ENCODE measurements at places on chromosomes 3 and 15. TPM values are rescaled to one million over a fixed set of nuclear protein-coding genes. Genes with fewer than 3 reads are reported as not detected.

The EID1 gene
- total RNA-seq: 40.3 TPM

The MRAS gene
- 0.57 TPM for total RNA-seq

The ISLR2 gene
- total RNA-seq: not detected

The CAV3 gene
- total RNA-seq: not detected

The STXBP5L gene
- total RNA-seq: not detected

DNA sequence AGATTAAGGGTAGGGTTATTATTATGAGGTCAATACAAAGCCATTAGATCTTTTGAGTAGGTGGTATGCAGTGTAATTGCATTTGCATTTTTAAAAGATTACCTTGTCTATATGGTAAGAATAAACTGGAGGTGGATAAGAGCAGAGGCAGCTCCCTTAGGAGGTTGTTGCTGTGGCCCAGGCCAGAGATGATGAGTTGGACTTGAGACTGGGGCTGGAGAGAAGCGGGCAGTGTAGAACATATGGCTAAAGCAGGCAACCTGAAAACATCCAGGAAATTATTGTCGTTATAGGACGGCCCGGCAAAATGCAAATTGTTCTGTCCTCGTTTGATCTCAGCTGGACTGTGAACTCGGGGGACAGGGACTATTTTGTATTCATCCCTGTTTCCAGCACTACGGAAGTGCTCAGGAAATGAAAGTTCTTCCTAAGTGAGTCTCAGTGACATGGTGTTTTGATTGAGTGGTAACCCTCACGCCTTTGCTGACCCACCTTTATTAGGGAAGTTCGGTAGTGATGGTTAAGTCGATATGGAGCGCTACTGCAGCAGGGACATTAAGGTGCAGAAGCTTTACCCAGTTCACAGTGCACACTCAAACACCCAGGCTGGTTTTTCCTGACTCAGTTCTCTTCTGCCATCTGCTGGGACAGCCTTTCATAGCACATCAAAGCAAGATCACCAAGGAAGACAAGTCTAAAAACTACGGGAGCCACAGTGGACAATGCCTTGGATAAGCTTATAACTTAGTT, 27.2 kb upstream of the VPS33B start:
- DNase-seq: peak; percentile 62

DNA sequence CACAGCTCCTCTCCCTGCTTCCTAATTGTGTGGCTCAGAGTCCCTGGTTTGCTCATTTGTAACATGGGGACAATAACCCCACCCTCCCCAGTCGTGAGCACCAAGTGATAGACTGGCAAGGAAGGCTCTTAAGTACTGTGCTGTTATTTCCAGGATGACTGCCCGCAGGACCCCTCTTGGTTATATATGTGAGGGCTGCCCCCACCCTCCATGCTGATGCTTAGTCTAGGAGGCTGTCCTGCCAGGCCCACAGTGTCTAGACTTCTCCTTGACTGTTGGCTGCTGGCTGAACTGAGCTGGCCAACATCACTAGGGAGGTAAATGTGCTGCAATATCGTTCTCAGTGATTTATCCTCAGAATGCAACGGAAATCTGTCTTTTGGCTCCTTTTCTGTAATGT, 45.1 kb downstream of the RAB11A start:
- DNase-seq: no peak

DNA sequence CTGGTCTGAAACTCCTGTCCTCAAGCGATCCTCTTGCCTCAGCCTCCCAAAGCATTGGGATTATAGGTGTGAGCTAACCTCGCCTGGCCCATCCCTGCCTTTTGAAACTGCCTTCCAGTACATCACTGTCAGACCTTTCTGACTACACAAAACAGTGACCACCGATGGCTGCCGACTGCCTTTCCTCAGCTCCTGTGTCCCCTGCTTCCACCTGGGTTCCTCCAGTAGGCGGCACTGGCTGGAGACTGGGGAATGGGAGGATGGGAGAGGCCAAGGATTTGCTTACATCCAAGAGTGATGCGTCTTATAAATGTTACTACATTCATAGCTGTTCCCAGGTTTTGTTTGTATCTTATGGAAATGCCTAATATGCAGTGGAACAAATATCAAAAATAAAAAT, 242.8 kb downstream of the BBX start:
- no peak for DNase-seq

- DNase-seq: no peak
Measured at GRCh38 chr3:59444294-59444671, 394.5 kb upstream of the CFAP20DC start.

DNA sequence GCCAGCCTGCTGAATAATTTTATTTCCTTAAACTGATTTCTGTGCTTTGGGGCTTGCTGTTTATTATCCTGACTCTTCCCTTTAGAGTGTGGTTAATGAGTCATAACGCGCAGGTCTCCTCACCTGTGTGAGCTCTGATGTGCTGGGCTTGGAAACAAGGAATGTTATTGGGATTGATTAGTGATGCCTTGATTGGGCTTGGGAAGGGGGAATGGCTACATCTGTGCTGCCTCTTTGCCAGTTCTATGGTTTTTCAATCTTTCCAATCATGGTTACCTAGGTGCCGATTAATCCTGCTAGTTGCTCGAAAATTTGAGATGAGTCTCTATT, 161.0 kb downstream of the THSD4 start:
- no peak for DNase-seq

DNA sequence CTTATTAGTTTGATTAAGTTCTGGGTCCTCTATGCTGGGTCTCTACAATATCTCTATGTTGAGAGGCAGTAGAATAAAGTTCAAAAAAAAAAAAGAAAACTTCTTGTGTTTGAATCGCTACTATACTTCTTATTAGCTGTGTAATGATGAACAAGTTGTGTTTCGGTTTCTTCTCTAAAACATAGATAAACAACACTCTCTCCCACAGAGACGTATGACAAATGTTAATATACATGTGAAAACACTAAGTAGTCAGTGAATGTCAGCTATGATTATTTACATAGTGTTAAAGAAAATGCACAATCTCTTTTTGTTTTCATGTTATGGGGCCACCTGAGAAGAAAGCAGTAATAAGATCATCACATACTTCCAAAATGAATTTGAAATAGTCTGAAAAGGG, 45.3 kb downstream of the ACAP2 start:
- no peak for DNase-seq

- DNase-seq: no peak
Measured at GRCh38 chr3:127392156-127392490, 104.3 kb upstream of the PRR20G start.

DNA sequence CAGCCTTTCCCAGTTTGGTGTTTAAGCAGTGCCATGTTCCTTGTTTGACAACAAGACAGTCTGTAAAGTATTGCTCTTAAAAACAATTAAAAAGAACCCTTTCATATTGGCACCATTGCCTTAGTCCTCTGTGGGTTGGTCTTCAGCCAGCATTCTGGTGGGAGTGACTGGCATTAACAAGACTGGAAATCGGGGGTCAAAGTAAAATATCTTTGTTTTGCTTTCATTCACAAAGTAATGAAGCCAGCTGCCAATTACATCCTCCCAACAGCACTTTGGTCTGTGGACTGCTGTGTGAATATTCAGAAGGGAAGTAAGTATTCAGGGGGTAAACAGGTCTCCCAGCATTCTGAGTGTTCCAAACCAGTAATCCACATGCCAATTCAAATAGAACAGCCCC, 8.3 kb upstream of the VILL start:
- DNase-seq: no peak

- DNase-seq: no peak
Measured at GRCh38 chr3:194194051-194194756, 58.3 kb downstream of the HES1 start.

DNA sequence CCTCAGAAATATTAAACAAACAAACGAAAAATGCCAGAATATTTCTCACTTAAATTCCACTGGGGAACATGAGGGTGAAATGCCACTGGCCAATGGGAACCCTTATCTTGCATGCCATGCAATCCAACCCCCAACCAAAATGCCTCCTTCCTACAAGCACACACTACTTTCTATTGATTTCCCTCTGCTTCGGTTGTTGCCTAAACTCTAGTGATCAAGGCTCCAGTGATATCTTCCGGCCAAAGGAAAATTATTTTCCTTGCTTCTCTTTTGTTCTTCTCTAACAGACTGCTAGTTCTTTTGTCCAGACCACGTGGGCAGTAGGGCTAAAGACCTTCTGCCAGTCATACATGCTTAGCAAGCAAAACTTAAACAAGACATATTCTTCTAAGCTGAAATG, 115.7 kb downstream of the TMCC1 start:
- DNase-seq: no peak

DNA sequence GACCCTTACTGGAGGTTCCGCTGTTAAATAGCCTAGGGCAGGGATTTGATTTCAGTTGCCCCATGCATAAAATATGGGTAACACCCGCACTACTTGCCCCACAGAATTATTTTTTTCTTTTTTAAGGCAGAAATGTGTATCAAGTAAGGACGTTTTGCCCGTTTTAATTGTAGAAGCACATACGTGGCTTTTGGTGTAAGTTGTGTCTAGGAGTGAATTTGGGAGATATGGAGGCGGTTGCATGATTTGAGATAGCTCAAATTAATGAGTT, 636 bp upstream of the LRRC58 start:
- no peak for DNase-seq

Measured in naive thymus-derived CD4-positive, alpha-beta T cell (primary cell).